Head of caudate nucleus (tissue), 42 donors: ENCODE measurements at places on chromosomes 4 and X.
A peak's percentile ranks its signal among the peaks of the same experiment; 100 is the strongest.

DNA sequence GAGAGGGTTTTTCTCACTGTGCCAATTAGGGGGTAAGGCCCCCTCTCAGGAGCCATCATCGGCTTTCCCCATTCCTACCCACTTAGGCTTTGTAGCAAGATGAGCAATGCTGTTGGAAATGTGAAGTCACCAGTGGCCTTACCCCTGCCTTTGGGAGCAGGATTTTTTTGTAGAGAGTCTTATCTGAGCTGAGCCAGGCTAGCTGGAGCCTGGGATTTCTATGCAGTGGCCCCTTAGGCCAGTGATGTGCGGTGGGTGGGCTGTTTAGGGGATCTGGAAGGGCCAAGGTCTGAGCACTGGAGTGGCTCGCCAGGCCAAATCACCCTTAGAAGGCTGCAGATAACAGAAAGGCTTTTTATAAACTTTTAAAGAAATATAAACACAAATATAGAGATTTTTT lies 4.2 kb downstream of the CXorf65 start:
- DNase-seq, result no peak

DNA sequence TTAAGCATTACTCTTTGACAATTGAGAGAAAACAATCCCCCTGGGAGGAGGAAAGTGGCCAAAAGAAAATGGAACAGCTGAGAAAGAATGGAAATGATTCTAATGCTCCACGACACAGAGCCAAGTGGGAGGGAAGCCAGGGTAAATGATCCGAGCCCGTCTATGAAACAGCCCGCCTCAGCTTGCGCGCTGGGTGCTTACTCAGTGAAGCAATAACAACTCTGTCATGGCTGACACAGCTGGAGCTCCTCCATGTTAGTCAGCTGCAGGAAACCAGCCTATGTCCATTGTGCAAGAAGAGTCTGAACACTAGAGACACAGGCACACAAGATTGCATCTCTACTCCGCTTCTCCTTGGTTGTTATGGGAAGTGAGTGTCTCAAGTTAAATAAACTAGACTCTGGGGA lies 19.3 kb downstream of the NOA1 start:
- DNase-seq, result peak; percentile 79

DNA sequence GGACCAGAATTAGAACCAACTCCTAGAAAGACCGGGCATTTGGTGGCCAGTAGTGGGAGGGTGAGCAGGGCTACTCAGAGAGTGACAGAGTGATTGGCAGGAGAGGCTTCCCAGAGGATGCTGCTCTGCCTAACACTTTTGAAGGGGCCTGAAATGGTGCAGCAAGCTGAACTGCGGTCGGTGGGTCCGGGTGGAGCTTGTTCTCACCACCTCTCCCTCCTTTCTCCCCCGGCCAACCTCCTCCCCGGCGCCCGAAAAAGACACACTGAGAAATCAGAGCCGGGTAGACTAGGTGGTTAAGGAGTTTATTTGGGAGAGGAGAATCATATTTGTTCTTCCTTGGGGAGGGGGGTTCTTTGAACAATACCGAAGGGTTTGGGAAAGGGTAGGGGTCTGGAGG lies 1.4 kb upstream of the PRICKLE3 start:
- DNase-seq, result no peak

GRCh38 chrX:129925305-129926092 lies 19.5 kb downstream of the UTP14A start:
- DNase-seq, result peak; percentile 73

- DNase-seq, result no peak
These were observed 241.6 kb downstream of the MGST2 start for GRCh38 chr4:139907001-139907809.

DNA sequence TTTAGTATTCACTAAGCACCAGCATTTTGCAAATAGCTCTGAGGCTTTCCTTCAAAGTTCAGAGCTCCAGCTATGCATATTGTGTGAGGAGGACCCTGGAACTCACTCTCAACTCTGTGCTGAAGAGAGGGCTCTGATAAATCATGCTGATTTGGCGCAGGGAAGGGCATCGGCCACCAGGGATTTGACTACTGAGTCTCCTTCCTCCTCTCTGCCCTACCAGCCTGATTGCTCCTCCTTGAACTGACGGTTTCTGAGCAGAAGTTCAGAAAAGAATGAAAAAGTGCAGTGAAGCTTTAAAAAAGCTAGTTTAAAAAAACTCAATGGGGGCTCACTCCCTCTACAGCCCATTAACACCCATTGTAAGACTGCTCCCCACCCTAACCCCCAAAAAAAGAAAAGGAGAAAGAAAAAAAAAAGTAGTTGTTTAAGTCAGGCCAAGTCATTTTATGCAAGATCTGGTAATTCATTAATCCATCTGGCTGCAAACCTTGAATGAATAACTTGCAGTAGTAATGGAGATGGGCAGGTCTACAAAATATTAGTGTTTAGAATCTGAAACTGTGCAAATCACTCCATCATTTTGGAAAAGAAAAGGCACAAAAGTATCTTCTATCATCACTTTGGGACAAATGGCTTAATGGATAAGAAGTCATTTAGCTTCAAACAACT lies 13.3 kb downstream of the PPARGC1A start:
- no peak for DNase-seq

DNA sequence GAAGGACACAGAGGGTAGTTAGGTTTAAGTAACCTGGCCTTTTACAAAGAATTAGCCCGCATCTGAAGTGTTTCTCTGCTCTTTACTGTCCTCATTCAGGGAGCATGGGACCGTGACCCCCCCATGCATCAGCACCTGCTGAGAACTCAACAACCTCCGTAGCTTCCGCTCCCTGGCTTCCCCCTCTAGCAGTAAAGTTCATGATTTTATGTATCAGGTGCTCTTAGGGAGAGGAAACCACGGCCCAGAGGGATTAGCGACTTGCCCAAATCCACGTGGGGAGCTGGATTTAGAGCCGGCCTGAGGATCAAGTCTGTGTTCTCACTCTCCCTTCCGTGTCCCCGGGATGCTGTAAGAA lies 284.6 kb upstream of the GATB start:
- no peak for DNase-seq

DNA sequence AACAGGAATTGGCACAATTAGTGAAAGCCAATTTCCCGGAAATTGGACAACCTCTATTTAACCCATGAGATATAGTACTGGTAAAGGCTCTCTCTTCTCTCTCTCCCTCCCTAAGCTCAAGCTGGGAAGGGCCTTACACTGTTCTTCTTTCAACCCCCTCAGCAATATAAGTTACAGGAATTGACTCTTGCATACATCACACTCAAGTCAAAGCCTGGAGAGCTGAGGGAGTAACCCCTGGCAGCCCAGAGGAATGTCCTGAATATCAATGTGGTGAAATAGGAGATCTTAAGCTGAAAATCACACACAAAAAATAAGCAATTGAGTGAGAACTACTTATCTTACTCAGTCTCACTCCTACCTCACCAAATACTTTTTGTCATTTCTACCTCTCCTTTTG lies 186.9 kb upstream of the SPOCK3 start:
- DNase-seq, result no peak

DNA sequence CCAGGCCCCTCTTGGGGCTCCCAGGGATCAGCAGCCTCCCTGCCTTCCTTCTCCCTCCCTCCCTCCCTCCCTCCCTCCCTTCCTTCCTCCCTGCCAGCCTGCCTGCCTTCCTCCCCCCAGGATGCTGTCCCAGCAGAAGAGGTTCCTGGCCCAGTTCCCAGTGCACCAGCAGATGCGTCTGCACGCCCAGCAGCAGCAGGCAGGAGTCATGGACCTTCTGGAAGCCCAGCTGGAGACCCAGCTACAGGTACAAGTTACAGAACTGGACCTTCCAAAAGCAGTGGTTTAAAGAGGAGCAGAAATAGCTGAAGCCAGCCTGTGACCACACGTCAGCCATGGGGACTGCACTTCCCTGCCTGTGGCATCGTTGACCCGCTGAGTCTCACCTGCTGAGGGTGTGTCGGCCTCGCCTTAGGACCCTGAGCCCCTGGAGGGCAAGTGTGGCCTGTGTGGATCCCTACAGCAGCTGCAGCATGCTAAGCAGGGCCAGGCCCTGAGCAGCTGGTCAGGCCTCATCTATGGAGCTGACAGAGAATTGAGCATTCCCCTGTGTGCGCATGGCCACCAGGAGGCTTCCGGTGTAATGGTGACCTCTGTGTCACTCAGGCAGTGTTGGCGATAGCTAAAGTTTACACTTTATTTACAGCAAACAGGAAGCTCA lies 84.7 kb downstream of the CRMP1 start:
- DNase-seq, result no peak

GRCh38 chrX:153634236-153634635 lies 12.8 kb upstream of the DUSP9 start:
- peak; percentile 2 for DNase-seq

DNA sequence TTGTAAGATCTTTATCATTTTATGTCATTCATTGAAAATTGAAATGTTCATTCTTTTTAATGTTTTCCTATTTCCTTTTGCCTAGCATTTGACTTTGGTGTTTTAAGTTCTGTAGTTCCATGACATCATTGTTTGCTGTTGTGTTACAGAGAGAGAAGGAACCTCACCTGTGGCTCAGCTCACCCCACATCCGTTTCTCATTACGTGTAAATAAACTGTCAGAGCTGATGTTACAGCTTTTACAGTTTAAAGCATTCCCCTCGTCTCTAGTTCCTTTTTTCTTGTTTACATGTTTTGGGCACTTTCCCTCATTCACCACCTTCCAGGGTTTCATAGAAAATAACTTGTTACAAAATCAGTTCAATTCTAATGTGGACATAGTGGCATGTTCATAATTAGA lies 137.2 kb downstream of the FNIP2 start:
- DNase-seq, result no peak

- DNase-seq, result no peak
These were observed 9.8 kb upstream of the NOCT start for GRCh38 chr4:139005774-139006173.

DNA sequence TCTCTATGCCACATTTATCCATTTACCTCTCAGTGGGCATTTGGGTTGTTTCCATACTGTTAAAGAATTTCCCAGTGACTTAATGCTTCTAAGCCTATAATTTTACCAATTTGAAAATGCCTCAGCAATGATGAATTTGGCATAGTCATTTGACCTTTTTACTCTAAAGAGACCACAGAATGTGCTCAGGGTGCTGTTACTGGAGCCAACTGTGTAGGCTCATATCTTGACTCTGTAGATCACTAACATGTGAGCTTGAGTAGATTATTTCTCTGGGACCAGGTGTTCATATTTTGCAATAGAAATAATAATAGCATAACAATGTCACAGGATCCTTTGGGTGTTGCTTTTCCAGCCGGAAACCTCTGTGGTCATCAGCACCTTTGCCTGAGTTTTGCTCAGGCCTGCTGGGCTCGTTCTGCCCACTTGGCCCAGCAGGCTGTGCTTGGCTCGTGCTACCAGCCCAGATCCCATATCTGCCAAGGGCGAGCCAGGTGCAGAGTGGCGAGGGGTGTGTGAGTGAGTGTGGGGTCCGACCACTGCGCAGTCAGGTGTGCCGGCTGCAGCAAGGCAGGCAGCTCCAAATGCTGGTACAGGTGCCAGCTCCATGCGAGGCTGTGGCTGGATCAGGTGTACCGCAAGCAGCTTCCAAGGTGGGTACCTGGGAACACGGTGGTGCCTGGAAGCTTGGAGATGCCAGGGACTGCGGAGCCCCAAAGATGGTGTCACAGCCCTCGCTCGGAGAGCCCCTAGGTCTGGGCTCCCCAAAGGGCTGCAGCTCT lies 70.6 kb upstream of the ANK2 start:
- no peak for DNase-seq

- no peak for DNase-seq
These were observed 85.5 kb upstream of the ATOH1 start for GRCh38 chr4:93743022-93743421.

DNA sequence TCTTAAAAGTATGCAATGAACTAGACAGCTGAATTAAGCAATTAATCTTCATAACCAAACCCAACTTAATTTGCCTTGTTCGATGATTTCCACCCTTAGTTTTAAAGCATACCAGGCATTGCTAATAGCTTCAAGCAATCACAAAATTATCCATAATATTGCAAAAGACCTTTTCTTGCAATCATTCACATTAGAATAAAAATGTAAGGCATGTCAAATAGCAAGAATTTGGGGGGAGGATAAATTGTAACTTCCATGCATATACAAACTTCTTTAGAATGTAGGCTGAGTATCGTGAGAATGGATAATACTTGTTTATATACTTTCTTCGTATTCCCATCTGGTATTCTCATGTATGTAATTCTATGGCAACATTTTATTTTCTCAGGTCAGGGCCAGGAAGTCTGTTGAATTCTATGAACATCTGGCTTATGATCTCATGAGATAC lies 28.7 kb upstream of the BMP2K start:
- DNase-seq, result no peak

DNA sequence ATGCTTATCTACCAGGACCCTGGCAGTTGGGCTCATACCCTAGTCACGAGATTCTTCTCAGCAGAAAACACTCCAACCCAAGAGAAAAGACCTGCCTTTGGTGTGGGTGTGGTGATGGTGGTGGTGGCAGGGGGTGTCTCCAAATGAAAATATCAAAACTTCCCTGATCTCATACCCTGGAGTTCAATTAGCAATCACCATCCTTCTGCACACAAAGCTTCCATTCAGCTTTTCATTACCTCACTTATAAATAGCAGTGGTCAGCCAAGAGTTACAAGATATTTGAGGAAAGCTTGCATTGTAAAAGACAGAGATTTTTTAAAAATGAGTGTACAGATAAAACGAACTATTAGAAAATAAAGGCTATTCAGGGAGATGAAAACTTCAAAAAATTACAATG lies 580.8 kb upstream of the MAGEB2 start:
- no peak for DNase-seq

DNA sequence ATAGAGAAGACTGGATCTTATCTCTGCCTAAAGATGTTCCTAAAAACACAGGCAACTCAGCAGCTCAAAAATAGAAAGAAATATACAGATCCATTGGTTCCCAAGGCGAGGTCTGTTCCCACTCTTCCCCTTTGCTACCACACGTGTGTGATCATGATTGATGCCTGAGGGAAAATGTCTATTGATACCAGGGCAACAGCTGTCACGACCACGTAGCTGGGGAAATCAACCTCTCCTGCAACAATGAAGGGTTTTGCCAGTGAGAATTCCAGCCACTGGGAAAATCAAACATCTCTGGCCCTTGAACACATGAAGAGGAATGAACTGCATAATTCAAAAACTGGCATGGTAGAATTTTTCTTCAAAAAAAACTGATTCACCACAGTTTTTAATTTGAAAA lies 131.0 kb upstream of the MAP3K15 start:
- DNase-seq, result no peak

DNA sequence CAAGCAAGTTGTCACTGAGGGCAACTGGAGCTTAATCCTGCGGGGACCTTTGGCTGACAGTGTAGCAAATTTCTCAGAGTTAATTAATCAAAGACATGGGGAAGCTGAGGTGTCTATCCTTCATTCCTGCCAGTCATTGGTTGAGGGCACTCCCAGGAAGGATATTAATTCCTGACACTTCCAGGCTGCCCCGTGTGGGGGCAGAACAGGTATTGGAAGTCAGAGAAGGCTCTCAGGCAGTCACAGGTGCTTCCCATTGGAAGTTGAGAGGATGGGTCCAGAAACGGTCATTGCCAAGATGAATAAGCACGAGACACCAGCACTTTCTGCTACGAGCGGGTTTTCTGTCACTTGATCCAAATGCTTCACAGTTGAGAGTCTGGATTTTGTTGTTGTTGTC lies 29.1 kb upstream of the CD38 start:
- DNase-seq, result no peak
